Upper lobe of right lung (tissue), 1 donor: ENCODE measurements at places on chromosomes 2 and 18. TPM values are rescaled to one million over a fixed set of nuclear protein-coding genes. Genes with fewer than 3 reads are reported as not detected.

The C2orf81 gene
- total RNA-seq: 2.1 TPM

The RASGRP3 gene
- total RNA-seq: 13.6 TPM

The PLEK gene
- 32.9 TPM for total RNA-seq

DNA sequence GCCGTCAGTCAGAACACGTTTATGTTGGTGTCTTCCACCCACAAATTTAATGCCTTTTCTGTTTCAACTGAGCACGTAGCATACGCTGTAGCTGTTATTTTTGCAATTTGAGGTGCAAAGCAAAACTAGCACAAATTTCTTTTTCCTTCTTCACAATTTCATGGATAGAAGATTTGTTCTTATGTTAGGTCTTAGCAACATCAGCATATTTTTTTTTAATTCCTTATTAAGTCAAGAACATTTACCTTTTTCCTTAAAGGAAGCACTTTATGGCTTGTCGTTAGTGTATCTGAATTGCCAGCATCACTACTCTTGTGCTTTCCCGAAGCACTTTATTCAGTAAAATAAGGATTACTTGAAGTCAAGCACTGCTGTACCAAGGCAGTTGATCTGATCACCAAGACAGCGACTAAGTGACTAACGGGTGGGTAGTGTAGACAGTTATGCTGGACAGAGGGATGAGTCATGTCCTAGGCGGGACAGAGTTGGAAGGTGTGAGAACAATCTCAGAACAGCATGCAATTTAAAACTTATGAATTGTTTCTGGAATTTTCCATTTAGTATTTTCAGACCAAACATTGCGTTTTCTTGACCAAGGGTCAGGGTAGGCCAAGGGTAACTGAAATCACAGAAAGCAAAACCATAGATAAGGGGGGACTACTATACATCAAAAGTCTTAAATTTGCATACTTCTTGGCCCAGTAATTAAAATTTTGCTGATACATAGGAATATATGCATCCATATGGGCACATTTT is 13.3 kb downstream of the BABAM2 start:
- H3K4me1 ChIP-seq: no peaks in the 10 kb centered on the region
- no peak overlapping the region for H3K27ac ChIP-seq
- DNase-seq: no peak
- H3K36me3 ChIP-seq: peaks cover 9% of the 10 kb centered on the region
- no peak overlapping the region for H3K4me3 ChIP-seq

GRCh38 chr18:6257950-6258349 is 156.8 kb downstream of the L3MBTL4 start:
- H3K36me3 ChIP-seq: no peaks in the 10 kb centered on the region
- H3K4me3 ChIP-seq: no peak overlapping the region
- no peak overlapping the region for H3K27ac ChIP-seq
- no peak for DNase-seq
- peaks cover 17% of the 10 kb centered on the region for H3K4me1 ChIP-seq

- no peaks in the 10 kb centered on the region for H3K4me1 ChIP-seq
- H3K4me3 ChIP-seq: no peak overlapping the region
Measured at GRCh38 chr18:21179590-21180220, 62.3 kb upstream of the GREB1L start.

DNA sequence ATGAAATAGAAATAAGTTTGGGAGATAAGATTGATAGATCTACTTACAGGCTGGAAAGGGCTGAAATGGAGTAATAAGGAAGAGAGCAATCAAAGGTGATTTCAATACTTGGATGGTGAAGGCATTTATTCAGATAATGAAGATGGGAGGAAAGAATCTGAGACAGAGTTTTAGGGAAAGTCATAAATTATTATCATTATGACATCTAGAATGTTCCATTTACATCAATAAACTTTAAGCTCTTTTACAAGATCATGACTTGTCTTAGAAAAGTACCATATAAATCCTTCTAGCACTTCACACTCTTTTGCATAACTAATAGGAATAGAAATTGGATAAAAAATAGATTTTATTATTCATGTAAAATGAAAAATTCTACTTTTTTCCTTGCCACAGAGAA is 2.2 kb downstream of the SCN9A start:
- H3K4me3 ChIP-seq: no peak overlapping the region
- H3K36me3 ChIP-seq: no peaks in the 10 kb centered on the region
- H3K27ac ChIP-seq: no peak overlapping the region
- H3K27me3 ChIP-seq: peaks cover 8% of the 10 kb centered on the region

DNA sequence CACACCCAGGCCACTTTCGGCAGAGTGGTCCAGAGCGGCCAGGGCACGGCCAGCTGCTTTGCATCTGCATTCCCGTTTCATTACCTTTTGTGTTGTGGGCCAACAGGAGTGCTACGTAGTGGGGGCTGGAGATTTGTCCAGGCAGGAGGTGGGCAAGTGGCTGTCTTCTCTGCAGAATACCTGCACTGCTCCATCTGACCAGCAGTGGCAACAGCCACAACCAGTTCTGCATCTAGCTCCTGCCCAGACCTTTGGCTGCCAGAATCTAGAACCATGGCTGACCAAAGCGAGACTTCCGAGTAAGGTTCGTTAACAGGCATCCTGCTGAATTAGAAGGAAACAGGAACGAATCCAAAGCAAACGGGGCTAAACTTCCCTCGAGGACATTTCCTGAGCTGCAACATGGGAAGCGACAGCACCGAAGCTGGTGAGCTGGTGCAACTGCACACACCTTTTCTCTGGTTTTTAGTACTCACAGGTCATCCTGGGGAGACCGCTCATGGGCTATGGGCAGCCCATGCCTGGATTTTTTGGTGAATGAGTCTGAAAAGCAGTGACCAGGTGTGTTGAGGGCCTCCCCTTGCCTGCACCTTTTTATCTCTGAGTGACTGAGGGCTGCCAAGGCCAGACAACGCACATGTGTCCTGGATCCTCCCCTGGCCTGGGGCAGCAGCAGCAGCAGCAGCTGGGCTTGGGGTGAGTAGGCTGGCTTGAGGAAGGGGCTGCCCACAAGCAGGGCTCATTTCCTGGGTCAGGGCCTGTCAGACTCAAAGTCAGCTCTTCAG is 10.5 kb downstream of the GDF7 start:
- DNase-seq: no peak
- no peak overlapping the region for H3K27ac ChIP-seq
- no peak overlapping the region for H3K4me3 ChIP-seq

GRCh38 chr2:94994914-94995552 is 30.5 kb upstream of the MAL start:
- H3K36me3 ChIP-seq: no peaks in the 10 kb centered on the region
- no peak for DNase-seq
- H3K27ac ChIP-seq: no peak overlapping the region
- no peak overlapping the region for H3K4me3 ChIP-seq
- H3K27me3 ChIP-seq: peaks cover 6% of the 10 kb centered on the region
- H3K4me1 ChIP-seq: no peaks in the 10 kb centered on the region

GRCh38 chr18:62688743-62689317 is 26.5 kb upstream of the PHLPP1 start:
- no peak overlapping the region for H3K4me3 ChIP-seq
- no peak overlapping the region for H3K27ac ChIP-seq
- no peaks in the 10 kb centered on the region for H3K36me3 ChIP-seq
- H3K4me1 ChIP-seq: no peaks in the 10 kb centered on the region
- no peaks in the 10 kb centered on the region for H3K27me3 ChIP-seq
- no peak for DNase-seq

DNA sequence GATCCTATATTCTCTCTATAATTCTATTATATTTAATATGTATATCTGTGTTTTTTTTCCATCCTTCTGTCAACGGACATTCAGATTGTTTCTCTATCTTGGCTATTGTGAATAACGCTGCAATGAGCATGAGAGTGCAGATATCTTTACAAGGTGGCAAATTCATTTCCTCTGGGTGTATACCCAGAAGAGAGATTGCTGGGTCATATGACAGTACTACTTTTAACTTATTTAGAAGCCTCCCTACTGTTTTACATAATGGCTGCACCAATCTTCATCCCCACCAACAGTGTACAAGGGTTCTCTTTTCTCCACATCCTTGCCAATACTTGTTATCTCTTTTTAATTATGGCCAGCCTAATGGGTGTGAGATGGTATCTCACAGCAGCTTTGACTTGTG is 66.5 kb downstream of the TSPYL6 start:
- no peak for DNase-seq
- H3K27ac ChIP-seq: no peak overlapping the region
- no peaks in the 10 kb centered on the region for H3K4me1 ChIP-seq
- no peak overlapping the region for H3K4me3 ChIP-seq

DNA sequence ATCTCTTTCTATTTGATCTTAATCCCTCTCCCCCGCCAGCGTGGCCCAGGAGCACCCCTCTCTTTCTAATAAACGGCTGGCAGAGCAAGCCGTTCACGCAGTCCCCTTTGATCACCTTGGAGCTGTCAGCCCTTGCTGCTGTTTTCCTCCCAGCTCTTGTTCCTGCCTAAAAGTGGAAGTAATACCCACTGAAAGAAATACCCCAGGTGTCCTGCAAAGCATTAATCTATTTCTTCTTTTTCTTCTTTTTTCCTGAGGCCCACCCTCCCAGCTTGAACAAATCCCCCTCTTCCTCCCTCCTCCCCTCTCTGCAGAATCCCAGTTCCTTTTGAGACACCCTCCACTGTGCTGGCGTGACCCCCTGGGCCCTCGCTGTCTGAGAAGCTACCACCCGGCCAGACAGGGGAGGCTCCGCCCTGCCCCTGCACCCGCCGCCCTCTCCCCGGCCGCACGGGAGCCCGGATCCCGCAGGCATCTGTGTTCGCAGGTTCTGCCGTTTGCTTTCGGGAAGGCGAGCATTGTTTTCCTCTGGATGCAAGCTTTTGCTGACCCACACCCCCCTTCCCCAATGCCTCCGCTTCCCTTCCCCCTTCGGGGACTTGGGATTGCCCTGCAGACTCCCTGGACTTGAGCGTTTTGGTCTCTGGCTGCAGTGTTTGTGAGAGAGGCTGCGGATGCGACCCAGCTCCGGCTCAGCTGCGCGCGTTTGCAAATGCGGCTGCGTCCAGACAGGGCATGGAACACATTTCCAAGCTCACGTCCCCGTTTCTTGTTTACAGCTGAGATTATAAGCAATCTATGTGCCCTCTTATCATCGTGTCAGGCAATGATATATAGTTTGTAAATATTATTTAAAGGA is 631.5 kb downstream of the NYAP2 start:
- H3K36me3 ChIP-seq: no peaks in the 10 kb centered on the region
- peak overlapping the region; percentile 51 for H3K4me3 ChIP-seq
- peak overlapping the region; percentile 61 for H3K27ac ChIP-seq
- DNase-seq: peak; percentile 76
- H3K4me1 ChIP-seq: peaks cover 9% of the 10 kb centered on the region

- H3K36me3 ChIP-seq: no peaks in the 10 kb centered on the region
- no peak for DNase-seq
- no peaks in the 10 kb centered on the region for H3K4me1 ChIP-seq
- peaks cover 11% of the 10 kb centered on the region for H3K27me3 ChIP-seq
- H3K27ac ChIP-seq: no peak overlapping the region
Measured at GRCh38 chr2:178142274-178143065, 30.2 kb downstream of the RBM45 start.

DNA sequence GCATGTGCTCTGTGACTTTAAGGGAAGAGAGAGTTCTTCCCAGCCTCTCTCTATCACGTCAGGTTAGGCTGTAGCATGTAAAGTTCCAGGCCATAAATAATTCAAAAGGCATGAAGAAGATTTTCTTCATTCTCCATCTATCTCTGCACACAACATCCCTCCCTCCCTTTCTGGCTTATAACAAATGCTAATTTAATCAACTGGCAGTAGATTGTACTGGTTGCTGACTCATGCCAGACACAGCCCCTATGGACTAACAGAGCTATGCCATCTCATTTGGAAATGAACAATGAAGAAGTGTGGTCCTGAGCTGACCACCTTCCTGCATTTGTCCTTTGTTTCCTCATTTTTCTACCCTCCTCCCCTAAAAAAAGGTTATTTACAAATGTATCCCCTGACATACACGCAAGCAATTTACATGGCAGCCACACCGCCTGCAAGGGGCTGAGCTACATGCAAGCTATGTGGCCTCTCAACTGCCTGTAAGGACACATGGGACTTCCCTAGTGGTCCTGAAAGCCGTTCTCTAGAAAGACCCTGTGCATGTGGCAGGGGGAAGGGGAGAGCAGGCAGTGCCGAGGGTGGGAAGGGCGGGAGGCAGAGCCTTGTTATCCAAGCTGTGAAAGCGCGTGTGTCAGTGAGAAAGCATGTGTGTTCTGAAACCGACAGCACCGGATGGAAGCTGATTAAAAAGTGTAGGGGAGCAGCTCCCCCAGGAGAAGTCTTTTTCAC is 90.9 kb upstream of the KLF7 start:
- no peak for DNase-seq
- H3K27me3 ChIP-seq: no peaks in the 10 kb centered on the region
- no peak overlapping the region for H3K4me3 ChIP-seq
- peaks cover 22% of the 10 kb centered on the region for H3K4me1 ChIP-seq
- H3K36me3 ChIP-seq: no peaks in the 10 kb centered on the region

GRCh38 chr18:8450898-8451665 is 158.2 kb upstream of the RAB12 start:
- no peak overlapping the region for H3K27ac ChIP-seq
- DNase-seq: no peak

GRCh38 chr2:178804791-178805190 is 2.4 kb downstream of the TTN start:
- H3K36me3 ChIP-seq: no peaks in the 10 kb centered on the region
- no peak overlapping the region for H3K4me3 ChIP-seq
- no peaks in the 10 kb centered on the region for H3K27me3 ChIP-seq
- no peak for DNase-seq
- H3K27ac ChIP-seq: no peak overlapping the region
- H3K4me1 ChIP-seq: no peaks in the 10 kb centered on the region

DNA sequence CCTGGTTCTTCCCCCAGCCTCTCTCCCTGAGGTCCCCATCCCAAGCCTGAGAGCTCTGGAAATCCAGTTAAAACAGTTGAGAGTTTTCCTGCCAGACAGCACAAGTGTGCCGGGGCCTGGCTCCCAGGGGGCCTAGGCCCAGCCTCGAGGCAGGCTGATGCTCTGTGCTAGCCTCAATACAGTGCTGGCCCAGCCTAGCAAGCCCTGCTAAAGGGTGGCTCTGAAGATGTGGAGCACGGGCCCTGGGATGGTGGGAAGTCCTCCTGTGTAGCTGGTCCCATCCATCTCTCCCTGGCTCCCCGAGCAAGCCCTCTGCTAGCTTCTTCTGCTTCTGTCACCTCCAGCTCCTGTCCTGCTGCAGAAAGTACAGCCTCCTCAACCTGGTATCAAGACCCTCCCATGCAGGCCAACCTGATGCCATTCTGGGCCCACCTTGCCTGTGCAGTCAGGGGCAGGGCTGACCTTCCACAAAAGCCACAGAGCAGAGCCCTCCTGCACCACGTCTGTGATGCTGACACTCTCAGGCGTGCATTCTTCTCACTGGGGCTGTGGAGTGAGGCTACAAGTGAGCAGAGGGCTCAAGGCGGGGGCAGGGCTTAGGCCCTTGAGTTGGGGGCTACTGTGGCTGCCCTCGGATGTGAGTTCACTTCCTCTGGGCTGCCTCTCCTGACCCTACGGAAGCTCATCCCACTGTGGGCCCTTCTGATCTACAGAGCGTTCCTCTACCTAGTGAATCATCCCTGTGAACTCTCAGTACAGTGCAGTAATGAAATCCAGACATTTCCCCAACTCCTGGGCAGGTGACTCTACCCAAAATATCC is 60.1 kb upstream of the LAPTM4A start:
- peak; percentile 44 for DNase-seq
- H3K36me3 ChIP-seq: no peaks in the 10 kb centered on the region
- no peaks in the 10 kb centered on the region for H3K27me3 ChIP-seq
- no peak overlapping the region for H3K27ac ChIP-seq
